ENCODE measurements at places on chromosomes 3 and 15.
A peak's percentile ranks its signal among the peaks of the same experiment; 100 is the strongest.

DNA sequence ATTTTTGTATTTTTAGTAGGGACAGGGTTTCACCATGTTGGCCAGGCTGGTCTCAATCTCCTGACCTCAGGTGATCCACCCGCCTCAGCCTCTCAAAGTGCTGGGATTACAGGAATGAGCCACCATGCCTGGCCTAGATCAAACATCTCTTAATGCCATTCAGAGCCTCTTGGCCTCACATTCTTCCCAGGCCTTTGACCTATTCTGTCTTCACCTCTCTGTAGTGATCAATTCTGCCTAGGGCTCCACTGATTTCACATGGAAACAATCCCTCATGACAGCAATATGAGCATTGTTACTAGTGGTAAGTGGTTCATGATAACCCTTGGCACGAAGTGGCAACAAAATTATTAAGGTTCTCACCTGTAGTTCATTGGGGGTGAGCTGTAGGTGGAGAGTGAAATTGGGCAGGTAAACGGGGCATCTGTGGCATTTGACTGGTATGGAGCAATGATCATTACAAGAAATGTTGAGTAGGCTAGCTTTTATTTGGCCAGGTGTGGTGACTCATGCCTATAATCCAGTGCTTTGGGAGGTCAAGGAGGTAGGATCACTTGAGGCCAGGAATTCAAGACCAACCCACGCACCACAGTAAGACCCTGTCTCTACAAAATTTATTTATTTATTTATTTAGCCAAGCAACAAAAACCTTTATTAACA is 4.8 kb upstream of the ARPIN start:
- DNase-seq: no peak

DNA sequence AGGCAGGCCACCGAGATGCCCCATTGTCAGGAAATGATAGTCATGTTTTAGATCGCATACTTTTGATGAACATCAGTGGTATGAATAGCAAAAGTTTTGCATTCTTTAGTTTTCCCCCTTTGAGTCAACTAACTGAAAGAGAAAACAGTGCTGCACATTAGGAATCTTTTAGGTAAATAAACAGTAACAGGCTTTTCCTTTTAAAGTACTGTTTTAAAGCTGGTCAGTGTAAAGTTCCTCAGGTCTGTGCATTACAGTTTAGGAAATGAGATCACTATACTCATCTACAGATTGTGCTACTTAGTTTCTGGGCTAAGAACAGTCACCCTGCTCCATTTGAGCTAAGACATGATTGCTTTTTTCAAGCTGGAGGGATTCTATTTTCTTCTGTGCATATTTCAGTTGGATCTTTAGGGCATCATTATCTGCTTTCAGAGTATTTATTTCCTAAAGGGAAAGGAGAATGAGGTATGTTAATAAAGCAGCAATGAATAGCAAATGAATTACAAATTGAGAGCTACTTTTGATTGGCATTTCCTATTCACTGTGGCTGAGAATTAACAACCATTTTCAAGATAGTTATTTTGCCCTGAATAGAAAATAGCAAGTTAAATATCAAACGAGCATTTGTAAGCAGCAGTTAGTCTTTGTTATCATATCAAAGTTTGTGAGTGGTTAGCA is 36.5 kb downstream of the FAM98B start:
- DNase-seq: no peak

GRCh38 chr15:31102039-31102321 is 455 bp upstream of the TRPM1 start:
- DNase-seq: no peak

DNA sequence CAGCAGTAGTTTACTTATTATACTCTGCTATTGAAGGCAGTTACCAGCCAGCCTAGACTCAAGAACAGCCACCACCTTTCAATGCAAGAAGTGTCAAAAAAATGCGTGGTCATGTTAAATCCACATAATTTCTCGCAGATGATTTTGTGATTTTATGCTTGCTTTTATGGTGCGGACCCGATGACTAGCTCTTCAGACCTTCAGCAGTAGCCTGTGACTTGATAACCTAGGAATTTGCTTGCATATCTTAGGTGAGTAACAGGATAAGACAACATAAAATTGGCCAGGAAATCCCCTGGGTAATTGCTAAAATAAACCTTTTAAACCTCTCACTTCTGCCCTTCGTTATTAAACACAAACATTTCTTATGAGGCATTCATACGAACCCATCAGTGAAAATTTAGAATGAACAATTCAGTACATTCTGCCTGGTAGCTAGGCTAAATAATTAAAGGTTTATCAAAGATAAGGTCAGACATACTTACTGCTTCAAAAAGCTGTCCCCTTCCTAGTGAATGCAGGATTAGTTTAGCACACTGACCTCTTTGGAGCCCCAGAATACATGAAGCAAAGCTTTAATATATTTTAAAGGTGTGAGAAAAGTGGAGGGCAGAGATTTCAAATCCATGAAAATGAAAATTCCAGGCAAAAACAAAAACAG is 798.8 kb downstream of the OTOL1 start:
- DNase-seq: no peak

DNA sequence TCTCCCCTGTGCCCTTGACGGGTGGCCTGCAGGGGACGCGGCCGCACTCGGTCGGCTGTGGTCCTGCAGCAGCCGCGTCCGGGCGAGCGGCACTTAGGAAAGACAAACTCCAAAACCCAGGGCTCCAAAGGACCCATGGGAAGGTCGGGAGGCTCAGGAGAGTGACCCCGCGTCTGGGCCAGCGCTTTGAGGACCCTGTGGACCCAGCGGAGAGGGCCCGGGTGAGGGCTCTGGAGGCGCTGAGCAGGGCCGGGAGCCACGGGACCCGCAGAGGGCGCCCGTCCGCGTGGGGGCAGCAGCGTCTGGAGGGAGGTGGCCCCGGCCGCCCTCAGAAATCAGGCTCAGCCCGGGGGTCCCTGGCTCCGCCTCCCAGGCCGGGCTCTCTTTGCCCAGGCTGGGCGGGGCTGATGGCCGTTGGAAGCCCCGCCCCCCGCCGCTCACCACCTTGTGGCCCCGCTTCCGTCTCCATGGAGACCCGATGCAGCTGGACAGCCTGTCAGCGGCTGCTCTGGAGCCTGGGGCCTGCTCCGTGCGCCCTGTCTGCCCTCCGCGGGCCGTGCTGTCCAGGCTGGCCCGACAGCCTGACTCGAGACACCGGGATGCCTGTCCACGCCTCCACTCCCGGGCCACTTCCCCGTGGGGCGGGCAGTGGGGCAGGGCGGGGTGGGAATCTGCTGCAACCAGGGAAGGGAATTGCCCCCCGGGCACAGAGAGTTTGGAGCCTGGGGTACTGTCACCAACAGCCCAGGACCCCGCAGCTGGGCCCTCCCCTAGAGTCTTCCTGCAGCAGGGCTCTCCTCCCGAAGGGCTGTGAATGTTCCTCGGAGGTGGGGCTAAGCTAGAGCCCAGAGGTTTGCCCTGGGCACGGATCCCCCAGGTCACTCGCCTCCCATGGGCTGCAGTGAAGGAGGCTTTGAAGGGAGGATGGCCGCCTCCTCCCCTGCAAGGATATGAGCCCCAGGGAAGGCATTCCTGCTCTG is 34.8 kb upstream of the RPL32 start:
- peak; percentile 35 for DNase-seq
